Adipocyte (in vitro differentiated cells): ENCODE measurements at places on chromosomes 3 and 15.

DNA sequence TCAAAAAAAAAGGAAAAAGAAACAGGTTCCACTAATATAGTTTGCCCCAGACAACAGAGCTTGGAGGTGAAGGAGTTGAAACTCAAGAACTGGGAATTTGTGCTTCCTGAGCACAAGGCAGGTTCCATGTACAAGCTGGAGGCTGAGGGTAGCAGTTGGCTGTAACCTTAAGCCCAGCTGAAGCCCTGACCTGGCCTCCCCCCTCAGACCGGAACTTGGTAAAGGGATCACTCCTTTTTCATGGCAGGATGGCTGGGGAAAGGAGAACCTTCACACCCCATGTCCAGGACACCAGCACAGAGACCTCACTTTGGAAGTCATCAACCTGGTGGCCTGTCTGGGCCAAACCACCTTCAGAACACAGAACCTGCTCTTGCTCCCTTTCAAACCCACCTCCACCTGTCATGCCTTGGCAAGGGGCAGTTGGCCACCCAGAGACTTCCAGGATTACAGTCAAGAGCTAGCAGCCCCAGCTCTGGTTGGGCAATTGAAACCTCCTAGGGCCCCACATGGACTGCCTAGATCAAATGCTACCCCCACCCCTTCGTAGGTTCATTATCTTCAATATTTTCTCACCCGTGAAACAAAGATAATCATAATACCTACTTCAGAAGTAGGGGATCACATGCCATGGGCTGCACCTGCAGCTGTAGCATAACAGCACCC, 3.5 kb downstream of the RPL29 start:
- no peak for DNase-seq

- peak; percentile 57 for DNase-seq
These were observed 160.7 kb downstream of the PDE8A start for GRCh38 chr15:85142312-85142711.

- no peak for DNase-seq
These were observed 18.8 kb downstream of the PPP1R2 start for GRCh38 chr3:195524171-195524896.

GRCh38 chr3:64865839-64866570, 178.2 kb upstream of the ADAMTS9 start:
- DNase-seq: no peak

DNA sequence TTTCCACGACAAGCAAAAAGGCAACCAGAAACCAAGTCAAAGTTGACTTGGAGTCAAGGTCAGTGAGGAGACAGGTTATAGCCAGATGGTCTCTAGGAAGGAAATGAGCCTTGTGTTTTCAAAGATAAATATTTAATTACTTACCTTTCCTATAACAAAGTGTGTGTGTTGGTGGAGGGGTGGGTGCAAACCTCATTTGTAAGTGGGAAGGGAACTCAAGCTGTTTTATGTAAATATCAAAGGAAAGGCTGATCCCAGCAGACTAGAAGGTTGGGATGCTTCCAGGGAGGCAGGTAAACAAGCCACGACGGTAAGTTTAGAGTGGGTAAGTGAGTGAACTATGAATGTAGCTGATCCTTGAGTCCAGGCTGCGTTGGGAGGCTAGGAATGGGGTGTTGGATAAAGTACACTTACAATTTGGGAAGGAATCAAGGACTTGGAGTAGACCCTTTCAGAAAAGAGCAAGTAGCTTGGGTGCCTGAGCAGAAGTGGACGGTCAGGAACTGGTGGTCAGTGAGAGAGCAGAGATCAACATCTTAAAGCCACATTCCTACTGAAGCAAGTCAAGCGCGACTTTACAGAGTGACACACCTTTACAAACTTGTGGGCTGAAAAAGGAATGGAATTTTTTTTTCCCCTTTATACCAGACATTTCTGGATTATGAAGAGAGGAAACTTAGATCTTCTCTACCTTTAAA, 82.0 kb upstream of the TBL1XR1 start:
- DNase-seq: no peak

GRCh38 chr3:37538747-37539146, 322.9 kb upstream of the CTDSPL start:
- no peak for DNase-seq

- no peak for DNase-seq
These were observed 65.6 kb downstream of the WDR72 start for GRCh38 chr15:53693729-53694475.

- no peak for DNase-seq
These were observed 64.7 kb upstream of the XCR1 start for GRCh38 chr3:46091741-46092701.

- no peak for DNase-seq
These were observed 242.5 kb downstream of the ATP8B4 start for GRCh38 chr15:49876401-49877038.

GRCh38 chr3:62705721-62706120, 169.5 kb downstream of the CADPS start:
- DNase-seq: no peak

DNA sequence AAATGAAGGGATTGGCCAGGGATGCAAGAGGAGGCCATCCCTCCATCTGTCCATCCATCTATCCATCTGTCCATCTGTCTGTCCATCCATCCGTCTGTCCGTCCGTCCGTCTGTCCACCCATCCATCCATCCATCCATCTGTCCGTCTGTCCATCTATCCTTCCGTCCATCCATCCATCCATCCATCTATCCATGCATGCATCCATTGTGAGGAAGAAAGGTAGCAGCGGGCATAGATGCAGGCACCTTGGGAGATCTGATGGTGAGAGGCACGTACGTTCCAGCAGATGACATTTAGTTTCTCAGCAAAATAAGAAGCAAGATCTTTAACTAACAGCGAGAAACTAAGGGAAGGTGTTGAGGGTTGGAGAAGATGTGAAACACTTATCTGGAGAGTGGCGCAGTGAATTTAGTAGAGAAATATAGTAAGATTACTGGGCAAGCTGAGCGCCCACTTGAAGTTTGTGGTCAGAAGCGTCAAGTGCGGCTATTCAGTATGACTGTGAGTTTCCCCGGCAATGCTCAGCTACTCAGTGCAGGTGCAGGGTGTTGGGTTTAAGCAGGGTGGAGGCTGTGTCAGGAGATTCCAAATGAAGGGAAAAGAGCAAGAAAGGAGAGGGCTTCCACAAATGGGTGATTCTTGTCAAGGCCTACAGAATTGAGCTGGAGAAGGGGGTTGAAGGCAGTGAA, 22.4 kb upstream of the SRP14 start:
- no peak for DNase-seq

DNA sequence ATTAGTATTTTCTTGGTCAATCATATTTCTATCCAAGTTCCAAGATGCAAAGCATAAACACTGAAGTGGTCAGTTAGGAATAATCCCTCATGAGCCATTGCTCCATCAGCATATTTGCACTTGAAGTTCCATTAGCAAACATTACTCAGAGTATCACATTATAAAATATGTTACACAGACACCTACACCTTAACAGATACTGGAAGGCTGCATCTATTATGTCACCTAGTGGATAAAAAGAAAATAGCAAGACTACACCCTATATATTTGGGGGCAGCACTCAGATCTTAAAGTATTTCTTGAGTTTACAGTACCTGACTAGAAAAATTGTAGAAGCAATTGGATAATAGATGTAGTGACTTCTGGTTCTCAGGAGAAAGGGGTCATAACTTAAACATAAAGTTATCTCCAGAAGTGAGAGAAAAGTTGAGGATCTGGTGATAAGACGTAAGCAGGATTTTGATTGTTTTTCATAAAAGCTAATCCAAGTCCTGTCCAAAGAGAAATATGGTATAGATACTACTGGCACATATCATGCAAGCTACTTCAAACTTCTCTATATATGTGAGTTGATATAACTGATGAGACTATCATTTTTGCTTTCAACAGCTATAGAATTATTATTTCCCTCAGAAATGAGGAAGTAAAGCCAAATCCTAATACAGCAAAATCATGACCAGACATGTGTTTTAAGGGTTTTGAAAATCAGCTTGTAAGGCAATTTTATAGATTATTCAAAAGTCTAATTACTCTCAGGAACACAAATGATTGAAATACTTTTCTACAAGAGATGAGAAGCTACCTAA, 422.2 kb downstream of the GBE1 start:
- DNase-seq: peak; percentile 30

GRCh38 chr3:195147649-195148080, 123.3 kb downstream of the XXYLT1 start:
- peak; percentile 8 for DNase-seq

- DNase-seq: no peak
These were observed 417.4 kb upstream of the ATP11B start for GRCh38 chr3:182375916-182376315.

DNA sequence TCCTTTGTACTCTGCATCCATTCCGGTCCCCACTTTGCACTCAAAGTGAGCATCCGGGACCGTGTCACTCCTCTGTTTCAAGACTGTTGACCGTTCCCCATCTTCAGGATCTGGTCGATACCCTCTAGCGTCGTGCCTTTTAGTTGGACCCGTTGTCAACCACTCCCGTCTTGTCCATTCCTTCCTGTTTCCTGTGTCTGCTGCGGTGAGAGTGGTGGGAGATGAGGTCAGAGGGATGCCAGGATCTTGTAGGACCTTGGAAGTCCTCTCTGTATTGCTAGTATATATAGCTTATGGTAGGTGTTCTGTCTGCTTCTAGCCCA, 624 bp downstream of the BRK1 start:
- no peak for DNase-seq

DNA sequence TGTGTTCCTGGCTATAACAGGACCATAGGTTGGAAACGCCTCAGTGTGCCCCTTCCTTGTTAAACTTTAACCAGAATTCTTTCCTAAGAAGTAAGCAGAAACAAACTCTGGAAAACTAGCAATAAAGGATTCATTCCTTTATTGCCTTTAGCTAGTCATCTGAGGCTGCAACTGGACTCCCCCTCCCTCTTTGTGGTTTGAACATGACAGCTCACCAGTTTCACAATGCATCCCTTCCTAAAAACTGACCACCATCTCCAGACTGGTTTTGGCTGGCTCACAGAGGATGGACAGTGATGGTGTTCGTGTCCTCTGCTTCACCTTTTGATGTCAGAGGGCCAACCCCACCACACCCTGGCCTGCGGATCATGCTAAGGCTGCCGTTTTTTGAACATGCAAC, 27.9 kb upstream of the TGFBR2 start:
- peak; percentile 69 for DNase-seq

GRCh38 chr15:62601777-62602545, 436.9 kb upstream of the C2CD4B start:
- peak; percentile 50 for DNase-seq

GRCh38 chr3:124695369-124695768, 34.9 kb upstream of the UMPS start:
- DNase-seq: no peak

GRCh38 chr3:169847896-169848295, 21.8 kb downstream of the LRRC31 start:
- no peak for DNase-seq

DNA sequence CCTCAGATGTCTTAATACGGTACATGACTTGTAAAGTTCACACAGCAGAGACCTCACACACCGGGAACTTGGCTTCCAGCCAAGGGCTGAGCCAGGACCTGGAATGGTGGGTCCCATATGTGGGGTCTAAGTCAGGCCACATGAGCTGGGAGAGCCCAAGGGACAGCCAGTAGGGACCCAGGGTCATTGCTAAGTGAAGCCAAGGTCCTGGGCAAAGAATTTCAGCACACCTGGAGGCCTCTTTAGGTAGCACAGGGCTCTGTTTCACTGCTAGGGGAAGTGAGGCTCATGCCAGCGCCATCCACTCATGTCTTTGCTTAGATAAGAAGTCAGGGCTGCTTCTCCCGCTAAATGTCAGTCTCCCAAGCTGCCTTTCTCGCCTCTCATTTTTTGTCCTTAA, 116.6 kb upstream of the TLE3 start:
- DNase-seq: no peak

DNA sequence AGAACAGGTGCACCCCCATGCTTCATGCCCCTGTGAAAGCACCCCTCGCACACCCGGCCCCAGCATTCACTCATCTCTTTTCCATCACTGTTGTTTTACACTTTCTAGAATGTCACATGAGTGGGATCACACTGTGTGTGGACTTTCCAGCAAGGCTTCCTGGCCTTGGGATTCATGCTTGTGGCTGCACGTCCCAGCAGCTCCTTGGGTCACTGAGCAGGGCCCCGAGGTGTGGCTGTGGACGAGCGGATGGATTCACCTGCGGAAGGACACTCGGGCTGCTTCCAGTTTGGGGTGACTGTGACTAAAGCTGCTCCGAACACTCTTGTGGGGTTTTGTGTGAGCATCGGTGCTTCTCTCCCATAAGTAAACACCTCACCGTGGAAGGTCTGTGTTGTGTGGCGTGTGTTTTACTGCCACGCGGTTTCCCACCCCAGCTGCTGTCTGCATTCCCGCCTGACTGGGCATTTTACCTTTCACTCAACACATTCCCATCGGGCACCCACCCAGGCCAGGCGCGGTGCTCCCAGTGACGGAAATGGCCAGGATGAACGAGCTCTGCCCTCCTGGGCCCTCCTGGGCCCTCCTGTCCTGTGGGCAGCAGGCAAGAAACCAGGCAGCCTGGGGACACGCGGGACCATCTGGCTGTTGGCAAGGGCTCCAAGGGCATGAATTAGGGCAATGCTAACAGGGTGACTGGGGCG, 41.4 kb downstream of the DNAJB8 start:
- DNase-seq: no peak

DNA sequence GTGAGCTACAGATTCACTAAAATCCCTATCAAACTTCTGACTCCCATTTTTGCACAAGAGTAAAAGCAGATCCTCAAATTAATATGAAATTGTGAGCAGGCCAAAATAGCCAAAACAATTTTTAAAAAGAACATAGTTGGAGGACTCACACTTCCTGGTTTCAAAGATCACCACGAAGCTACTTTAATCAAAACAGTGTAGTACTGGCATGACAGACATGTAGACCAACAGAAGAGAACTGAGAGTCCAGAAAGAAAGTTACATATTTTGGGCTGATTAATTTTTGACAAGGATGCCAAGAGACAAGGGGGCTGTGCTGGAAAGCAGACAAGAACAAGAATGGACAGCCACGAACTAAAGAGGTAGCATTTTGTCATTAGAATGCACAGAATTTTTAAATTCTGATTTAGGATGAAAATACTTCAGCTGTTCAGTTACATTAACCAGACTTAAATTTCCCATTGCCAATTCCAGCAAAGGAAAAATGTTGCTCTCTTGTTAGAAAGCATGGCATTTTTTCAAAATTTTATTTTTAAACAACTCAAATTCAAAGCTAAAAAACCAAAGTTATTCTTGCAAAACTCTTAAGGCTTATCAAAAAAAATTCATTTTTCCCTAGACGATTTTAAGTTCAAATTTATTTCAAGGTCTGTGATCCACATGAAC, 14.0 kb downstream of the RYK start:
- peak; percentile 41 for DNase-seq

GRCh38 chr15:74960995-74961588, 4.5 kb upstream of the RPP25 start:
- no peak for DNase-seq

GRCh38 chr3:172626021-172626640, 84.7 kb downstream of the NCEH1 start:
- DNase-seq: peak; percentile 76
